D721Med (cell line): ENCODE measurements at places on chromosomes 5 and 9.

DNA sequence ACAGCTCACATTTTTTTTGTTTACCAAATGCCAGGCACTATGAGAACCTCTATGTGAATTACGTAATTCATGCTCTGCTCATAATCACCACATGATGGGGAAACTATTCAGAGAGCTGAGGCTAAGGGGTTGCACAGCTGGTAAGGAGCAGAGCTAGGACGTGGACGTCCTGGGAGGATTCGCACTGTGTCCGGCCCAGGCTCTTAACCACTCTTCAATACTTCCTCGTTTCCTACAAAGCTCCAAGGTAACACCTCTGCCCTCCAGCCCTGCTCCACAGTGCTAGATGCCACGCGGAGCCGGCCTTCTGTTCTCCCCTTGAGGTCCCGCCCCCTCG lies 8.7 kb downstream of the PHF19 start:
- DNase-seq: no peak

- no peak for DNase-seq
Observed at GRCh38 chr9:112338561-112338960, 5.1 kb upstream of the PTBP3 start.

- no peak for DNase-seq
Observed at GRCh38 chr9:20236676-20237075, 385.6 kb downstream of the MLLT3 start.

DNA sequence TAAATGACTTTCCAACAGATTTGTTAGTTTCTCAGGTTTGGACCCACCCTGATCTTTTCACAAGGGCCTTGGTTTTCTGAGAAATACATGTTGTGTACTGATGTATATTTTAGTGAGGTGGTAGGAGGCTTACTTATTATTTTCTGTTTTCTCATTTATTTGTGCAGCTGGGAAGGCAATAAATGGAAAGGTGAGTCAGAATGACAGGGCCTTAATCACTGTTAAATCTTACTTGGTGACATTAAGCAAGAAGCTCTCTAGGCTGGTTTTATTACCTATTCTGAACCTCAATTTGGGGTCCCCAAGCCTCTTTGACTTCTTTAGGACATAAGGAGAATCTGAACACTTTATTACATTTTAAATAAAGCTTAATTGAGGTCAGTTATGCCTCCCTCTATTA lies 214.0 kb upstream of the DAB2 start:
- no peak for DNase-seq

DNA sequence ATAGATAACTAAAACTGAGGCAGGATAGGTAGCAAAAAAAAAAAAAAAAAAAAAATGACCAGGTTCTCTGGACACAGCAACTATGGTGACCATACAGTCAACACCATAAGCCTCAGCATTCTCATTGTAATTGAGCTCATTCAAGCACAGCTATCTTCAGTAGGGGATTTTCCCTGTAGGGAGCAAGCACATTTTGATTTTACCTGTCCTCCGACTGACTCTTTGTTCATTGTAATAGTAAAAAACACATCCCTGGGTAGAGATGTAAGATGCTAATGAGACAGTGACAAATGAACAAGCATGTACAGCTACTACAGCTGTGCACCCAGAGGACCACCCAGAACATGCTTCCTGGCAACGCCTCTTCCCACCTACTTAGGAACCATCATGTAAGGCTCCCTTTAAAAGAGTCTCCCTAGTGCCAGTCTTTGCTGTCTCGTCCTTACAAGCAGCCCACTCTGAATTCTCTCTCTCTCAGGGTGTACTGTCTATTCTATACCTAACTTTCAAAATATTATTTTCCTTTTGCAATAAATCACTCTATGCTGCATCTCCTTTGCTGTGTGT lies 65.0 kb upstream of the FBXW11 start:
- no peak for DNase-seq

GRCh38 chr5:108461628-108462367 lies 79.9 kb upstream of the FBXL17 start:
- DNase-seq: no peak

DNA sequence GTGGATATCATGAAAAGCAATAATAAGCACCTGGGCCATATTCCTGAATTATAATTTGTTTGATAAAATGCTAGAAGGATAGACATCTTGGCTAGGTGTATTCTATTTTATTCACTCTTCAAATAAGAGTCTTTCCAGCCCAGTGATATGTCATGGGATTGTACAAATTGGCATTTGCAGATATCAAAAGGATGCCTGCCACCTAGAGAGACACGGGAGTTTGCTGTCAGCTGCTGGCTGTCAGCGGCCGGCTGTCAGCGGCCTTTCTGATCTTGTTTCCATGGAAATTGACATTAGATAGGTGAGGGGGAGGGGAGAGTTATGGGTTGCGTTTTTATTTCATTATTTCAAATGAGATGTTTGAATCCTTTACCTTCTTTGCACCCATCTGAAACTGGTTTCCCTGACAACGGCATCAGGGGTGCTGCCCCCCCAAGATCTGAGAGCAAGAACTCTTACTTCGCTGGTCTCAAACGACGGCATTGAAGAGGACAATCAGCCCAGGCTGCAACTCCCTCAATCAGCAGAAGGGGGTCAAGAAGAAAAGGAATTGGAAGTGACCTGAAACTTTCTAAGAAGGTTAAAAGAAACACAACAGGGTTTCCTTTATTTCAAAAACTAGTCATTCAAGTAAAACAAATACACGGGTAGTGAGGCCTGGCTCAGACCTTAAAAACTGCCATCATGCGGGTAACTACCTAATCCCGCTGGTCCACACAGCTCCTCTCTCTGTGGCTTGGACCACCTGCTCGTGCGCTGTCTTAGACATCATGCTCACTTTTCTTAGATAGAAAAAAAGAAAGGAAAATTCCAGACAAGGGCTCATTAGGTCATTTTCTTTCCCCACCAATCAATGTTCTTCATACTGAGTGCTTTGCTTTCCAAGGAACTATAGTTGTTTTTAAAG lies 115.7 kb downstream of the TLE1 start:
- no peak for DNase-seq

GRCh38 chr5:103424026-103424425 lies 138.6 kb downstream of the NUDT12 start:
- DNase-seq: no peak

DNA sequence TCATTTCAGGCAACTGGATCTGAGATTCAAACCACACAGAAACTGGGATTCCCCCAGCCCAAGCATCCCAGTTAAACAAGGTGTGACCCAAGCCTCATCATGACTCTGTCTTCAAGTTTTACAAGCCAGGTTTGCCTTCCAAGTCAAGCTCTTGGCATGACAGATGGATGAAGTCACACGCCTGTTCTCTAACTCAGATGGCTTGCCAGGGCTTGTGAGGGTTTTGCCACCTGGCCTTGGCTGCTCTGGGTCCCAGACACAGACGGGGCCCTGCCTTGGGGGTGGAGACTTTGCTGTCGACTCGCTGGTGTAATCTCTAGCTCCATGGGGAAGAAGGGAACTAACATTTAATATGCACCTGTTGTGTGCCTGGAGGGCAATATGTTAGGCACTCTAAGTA lies 95.8 kb upstream of the RARS1 start:
- no peak for DNase-seq

DNA sequence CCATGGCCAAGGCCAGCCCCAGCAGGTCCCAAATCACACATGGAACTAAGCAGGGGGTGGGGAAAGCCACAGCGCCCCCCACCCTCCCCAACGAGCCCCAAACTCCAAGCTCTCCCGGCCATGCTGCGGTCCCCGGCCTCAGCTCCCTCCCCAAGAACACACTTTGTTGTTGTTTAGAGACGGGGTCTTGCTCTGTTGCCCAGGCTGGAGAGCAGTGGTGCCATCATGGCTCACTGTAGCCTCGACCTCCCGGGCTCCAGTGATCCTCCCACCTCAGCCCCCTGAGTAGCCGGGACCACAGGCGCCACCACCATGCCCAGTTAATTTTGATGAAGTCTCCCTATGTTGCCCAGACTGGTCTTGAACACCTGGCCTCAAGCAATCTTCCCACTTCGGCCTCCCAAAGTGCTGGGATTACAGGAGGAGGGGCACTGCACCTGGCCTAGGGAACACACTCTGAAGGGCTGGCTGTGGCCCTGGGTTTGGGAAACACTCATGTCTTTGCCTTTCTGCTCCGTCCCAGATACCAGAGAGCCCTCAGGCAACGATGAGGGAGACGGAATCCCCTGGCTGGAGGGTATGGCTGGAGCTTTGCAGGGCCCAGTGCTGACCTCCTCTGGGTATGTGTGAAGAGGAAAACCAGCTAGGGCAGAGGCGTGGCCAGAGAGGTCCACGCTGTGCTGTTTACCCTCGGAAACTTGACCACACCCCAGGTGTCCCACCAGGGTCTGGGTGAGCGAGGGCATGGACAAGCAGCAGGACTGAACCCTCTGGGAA lies 53.2 kb upstream of the UBAC1 start:
- no peak for DNase-seq

- DNase-seq: peak; percentile 38
Observed at GRCh38 chr5:151923866-151924476, 680 bp downstream of the GLRA1 start.

DNA sequence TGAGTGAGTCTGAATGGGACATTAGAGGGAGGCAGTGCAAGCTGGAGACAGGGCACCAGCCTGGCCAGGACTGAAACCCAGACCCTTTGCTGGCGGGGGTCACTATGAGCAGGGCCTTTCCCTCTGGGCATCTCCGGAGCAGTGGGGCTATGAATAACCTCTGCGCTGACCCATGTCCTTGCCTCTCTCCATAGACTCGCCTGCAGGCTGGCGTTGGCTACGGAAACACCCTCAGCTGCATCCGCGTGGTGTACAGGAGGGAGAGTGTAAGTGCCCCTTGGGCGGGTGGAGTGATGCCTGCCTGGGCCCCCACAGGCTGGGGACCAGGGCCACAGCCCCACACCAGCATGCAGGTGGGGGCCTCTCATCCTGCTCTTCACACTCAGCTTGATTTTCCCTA lies 15.8 kb downstream of the SLC25A48 start:
- DNase-seq: no peak

GRCh38 chr5:83919071-83920041 lies 198.7 kb upstream of the HAPLN1 start:
- no peak for DNase-seq

GRCh38 chr9:134007150-134007549 lies 15.0 kb upstream of the VAV2 start:
- DNase-seq: no peak

- no peak for DNase-seq
Observed at GRCh38 chr5:126806-127205, 34.8 kb downstream of the PLEKHG4B start.

DNA sequence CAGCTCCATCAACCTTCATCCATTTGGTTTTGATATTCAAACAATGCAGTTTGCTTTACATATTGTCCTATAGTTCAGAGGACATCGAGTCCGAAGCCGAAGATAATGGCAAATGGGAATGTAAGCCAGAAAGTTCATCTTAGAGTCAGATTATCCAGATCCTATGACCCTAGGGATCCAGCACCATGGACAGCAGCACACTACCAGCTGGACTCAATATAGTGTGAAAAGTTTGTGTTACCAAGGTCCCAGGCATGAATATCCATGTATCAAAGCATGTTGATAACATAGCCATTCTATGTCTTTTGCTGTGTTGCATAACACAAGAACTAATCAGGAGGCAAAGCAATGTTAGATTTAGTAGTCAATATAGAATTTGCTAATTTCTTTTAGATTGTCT lies 46.3 kb downstream of the FSTL4 start:
- no peak for DNase-seq

DNA sequence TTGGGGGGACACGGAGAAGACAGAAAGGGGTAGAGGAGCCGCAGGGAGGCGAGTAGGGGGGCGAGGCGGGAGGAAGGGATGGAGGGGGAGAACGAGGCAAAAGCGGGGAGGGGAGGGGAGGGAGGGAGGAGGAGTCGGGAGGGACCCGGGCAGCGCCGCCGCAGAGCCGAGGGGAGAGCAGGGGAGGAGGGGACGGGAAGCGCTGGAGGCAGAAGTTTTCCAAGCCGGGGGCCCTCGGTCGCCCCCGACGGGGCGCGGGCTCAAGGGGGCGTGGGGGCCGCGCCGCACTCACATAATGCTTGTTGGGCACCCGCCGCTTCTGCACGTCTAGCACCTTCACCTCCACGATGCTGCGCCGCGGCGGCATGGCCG lies 353 bp downstream of the SH3PXD2B start:
- no peak for DNase-seq

DNA sequence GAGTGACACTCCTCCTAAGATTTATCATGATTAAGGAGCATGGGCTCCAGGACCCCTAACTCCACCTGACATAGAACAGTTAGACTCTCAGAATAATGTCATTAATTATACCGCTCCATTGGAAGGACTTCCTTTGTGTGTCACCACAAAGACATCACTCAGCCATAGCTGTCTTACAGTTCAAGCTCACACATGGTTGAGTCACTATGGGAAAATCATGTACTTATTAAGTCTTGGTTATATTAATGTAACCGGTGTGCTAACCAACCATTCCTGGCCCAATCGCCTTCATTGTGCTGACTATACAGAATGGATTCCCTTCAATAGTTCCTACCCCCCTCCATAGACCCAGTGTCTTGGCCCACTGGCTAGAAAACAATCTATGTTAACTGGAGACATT lies 10.9 kb upstream of the MCCC2 start:
- no peak for DNase-seq

DNA sequence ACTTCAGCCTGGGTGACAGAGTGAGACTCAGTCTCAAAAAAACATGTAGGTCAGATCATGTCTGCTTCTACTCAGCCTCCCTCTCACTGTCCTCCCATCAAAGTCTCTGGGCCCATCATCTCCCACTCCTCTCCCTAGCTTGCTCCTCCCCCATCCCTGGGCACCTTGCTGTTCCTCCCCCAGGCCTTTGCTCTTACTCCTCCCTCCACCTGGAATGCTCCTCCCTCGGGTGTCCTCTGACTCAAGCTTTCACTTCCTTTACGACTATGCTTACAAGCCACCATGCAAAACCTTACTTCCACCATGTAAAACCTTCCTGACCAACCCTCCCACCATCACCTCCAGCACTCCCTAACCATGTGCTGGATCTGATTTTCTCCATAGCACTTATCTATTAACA lies 51.5 kb downstream of the MTMR12 start:
- no peak for DNase-seq

- DNase-seq: no peak
Observed at GRCh38 chr5:103391659-103392058, 133.1 kb downstream of the MACIR start.

DNA sequence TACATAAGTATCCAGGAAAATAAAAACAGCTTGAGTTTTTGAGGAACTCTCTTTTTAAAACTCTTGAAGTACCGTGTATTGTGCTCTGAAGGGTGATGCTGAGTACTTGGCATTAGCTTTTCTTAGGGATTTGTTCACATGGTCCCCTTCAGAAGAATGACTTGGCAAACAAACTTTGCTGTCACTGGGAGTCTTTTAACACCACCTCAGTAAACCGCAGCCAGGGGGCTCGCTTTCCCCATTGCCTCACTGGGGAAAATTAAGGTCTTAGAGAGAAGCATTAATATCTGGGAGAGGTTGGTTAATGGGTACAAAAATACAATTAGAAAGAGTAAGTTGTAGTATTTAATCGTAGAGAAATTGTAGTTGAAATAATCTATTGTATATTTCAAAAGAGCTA lies 105.9 kb upstream of the DAP start:
- no peak for DNase-seq

- DNase-seq: no peak
Observed at GRCh38 chr9:78296201-78296892, 578 bp upstream of the PSAT1 start.
